ENCODE measurements at places on chromosomes 2 and 18.
A peak's percentile ranks its signal among the peaks of the same experiment; 100 is the strongest.

DNA sequence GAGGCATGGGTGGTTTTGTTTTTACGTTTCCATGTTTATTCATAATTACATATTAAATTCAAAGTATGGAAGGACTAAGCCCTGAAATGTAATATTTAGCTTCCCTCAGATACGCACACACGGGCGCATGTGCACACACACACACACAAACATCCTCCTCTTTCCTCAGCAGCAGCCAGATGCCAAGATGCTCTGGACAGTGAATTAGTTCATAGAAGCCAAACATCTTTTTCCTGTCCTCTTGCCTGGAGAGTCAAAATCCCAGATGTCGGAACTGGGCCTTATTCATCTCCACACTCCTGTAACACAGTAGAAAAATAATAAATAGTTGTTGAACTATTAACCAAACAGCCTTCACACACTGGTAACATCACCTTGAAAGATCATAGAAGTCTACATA, 273.1 kb downstream of the SP3 start:
- DNase-seq = no peak

GRCh38 chr18:3119401-3120341, 100.1 kb downstream of the MYOM1 start:
- no peak for DNase-seq

DNA sequence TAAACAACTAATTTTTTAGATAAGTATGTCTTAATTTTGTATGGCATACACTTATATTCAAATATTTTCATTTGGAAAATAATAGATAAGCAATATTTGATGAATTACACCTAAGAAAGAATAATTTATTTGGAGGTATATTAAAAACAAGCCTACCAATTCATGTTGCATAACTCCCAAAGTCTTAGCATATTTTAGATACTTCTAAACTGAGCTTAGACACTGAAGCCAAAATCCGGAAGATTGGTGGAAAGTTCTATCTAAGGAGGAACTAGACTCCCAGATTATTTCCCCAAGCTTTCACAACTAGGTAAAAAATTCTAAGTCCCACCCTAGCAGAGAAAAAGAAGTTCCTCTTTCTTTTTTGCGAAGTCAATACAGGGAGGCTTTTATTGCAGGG, 221.0 kb upstream of the MMADHC start:
- no peak for DNase-seq

GRCh38 chr2:96816836-96817702, 1.0 kb downstream of the CNNM3 start:
- DNase-seq = no peak

GRCh38 chr2:42303252-42303651, 57.8 kb downstream of the COX7A2L start:
- no peak for DNase-seq

- no peak for DNase-seq
Measured at GRCh38 chr2:10301941-10302478, 694 bp upstream of the HPCAL1 start.

DNA sequence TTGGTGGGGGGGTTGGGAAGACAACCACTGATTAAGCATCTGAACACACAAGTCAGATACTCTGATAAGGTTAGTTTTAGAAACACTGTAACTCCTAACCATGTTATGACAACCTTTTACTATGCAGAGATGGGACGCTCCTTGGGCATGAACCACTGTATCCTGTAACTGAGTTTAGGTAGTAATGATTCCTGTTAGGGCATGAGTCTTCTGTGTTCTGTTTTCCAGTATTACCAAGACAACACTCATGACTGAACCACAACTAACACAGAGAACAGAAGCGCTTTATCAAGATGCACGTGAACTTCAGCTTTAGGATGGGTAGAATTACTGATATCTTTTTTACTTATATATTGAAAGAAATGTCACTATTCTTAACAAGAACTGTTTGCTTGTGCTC, 14.1 kb upstream of the CREB1 start:
- no peak for DNase-seq

- no peak for DNase-seq
Measured at GRCh38 chr2:31253356-31254131, 19.6 kb downstream of the EHD3 start.

GRCh38 chr2:197079832-197080555, 153.5 kb upstream of the PGAP1 start:
- DNase-seq = no peak

- DNase-seq = no peak
Measured at GRCh38 chr2:215602997-215603396, 167.1 kb upstream of the FN1 start.

GRCh38 chr18:46423226-46423805, 233.7 kb downstream of the LOXHD1 start:
- no peak for DNase-seq

- no peak for DNase-seq
Measured at GRCh38 chr2:72141032-72141645, 6.5 kb downstream of the CYP26B1 start.

DNA sequence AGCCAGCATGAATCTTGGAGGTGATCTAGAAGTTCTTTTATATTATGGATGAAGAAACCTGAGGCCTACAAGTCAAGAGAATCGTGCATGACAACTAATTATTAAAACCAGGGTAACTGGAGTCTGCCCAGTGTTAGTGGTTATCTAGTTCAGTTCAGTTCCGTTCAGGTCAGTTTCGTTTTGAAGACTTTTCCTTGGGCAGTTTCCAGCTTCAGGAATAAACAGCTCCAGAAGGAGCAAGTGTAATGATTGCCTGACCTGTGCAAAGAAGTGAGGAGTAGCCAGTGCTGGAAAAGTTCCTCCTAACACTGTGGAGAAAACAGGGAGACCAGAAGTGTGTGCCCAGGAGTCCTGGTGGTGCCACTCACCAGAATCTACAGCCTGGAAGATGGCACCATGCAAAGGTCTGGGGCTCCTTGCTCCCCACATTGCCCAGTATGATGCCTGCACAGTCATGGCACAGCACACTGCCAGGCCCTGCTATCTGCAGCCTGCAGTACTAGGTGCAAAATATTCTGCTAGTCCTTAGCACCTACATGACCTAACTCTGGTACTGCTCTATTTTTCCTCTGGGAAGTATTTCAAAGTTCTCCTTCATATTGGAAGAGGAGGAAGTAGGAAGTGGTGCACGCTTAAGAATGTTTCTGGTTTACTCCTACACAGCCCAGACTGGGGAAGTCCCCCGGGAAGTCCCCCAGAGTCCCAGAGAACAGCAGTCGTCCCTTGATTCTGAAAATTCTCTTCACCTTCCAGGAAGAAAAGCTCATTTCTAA, 65.8 kb downstream of the SUMO1 start:
- DNase-seq = peak; percentile 10

DNA sequence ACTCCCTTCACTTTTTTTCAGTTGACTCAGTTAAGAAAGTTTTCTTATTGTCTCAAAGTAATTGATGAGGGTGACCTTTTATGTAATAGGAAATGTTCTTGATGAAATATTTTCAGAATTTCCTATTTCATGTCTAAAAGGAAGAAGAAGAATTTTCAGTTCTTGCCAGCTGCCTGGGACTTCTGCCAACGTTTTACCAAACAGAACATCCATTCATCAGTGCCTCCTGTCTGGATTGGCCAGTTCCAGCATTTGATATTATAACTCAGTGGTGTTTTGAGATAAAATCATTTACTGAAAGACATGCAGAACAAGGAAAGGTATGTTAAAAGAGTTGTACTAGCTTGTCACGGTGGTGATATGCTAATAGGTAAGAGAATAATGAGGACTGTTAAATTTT, 104.7 kb upstream of the MYO3B start:
- DNase-seq = no peak

- peak; percentile 6 for DNase-seq
Measured at GRCh38 chr2:40554665-40555294, 102.9 kb upstream of the SLC8A1 start.

Data from stimulated activated CD4-positive, alpha-beta T cell treated with anti-CD3 and anti-CD28 coated beads, Interleukin-1b, Interleukin-23, amount 100 ng/mL, for 1 hour (primary cell).